Immature natural killer cell (primary cell): ENCODE measurements at places on chromosomes 3 and 15.

DNA sequence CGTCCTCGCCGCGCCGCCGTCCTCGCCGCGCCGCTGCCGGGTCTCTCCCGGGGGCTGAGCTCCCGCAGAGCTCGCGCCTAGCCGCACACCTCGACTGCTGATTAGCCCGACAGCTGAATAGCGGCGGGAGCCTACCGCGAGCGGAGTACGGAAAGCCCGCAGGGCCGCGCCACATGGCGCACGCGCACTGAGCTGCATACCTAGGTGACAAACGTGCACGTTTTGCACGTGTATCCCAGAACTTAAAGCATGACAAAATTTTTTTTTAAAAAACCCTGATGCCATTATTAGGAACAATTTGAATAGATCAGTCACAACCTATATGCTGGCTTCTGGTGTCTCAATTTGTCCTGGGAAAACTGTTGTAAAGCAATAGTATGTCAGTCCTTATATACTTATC, at the start of gene GOLGA8A:
GOLGA8A (minus strand) TSS at position 122 of the 400 bp plus-strand sequence. CDS start 48,117 bp downstream, outside the sequence.
- peak within 1 kb of the TSS; percentile 82 for H3K4me3 ChIP-seq
- H3K27me3 ChIP-seq = peaks cover 4% of the 10 kb centered on the region
- H3K27ac ChIP-seq = peak within 1 kb of the TSS; percentile 89
- peak; percentile 76 for DNase-seq
- H3K36me3 ChIP-seq = no peaks in the 10 kb centered on the region
- H3K4me1 ChIP-seq = peaks cover 19% of the 10 kb centered on the region

DNA sequence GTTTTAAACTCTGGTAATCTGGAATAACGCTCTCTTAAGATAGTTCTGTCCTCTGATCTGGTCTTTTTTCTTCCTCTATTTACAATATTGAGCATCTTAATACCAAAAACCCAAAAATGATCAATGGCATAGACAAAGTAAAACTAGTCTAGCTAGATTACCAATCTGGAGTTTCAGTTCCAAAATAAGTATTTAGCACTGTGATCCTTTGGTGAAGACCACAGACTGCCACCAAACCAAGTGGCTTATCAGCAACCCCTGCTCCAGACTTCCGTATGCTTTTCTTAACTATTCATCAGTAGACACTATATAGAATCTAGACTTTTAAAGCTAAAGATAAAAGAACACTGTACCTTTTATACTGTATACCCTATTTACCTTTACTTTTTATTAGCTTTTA, 35.5 kb upstream of the MAN2C1 start:
- DNase-seq = no peak
- H3K27me3 ChIP-seq = no peaks in the 10 kb centered on the region
- H3K4me3 ChIP-seq = no peak overlapping the region
- peaks cover 26% of the 10 kb centered on the region for H3K36me3 ChIP-seq
- peaks cover 2% of the 10 kb centered on the region for H3K4me1 ChIP-seq
- H3K27ac ChIP-seq = peak overlapping the region; percentile 46

GRCh38 chr3:114060906-114061655, 4.5 kb downstream of the QTRT2 start:
- H3K36me3 ChIP-seq = peaks cover 6% of the 10 kb centered on the region
- no peak for DNase-seq
- H3K27me3 ChIP-seq = peaks cover 6% of the 10 kb centered on the region
- no peak overlapping the region for H3K27ac ChIP-seq

DNA sequence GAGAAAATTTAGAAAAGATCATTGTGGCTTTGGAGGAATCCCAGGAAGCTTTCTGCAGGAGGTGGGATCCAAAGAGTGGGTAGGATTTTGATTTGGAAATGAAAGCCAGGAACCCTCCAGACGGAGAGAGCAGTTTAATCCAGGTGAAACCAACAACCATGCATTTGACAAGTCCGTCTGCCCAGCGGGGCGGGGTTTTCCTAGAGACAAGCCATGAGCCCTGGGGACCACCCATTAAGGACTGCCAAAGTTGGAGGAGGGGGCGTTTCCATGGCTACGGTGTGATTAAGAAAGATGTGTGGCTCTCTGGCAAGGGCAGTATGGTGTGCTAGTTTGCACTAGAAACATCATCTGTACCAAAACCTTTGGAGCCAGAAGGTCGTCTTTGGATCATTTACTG, 53.4 kb downstream of the SRGAP3 start:
- no peak for DNase-seq
- no peaks in the 10 kb centered on the region for H3K27me3 ChIP-seq
- no peak overlapping the region for H3K27ac ChIP-seq
- H3K36me3 ChIP-seq = no peaks in the 10 kb centered on the region

DNA sequence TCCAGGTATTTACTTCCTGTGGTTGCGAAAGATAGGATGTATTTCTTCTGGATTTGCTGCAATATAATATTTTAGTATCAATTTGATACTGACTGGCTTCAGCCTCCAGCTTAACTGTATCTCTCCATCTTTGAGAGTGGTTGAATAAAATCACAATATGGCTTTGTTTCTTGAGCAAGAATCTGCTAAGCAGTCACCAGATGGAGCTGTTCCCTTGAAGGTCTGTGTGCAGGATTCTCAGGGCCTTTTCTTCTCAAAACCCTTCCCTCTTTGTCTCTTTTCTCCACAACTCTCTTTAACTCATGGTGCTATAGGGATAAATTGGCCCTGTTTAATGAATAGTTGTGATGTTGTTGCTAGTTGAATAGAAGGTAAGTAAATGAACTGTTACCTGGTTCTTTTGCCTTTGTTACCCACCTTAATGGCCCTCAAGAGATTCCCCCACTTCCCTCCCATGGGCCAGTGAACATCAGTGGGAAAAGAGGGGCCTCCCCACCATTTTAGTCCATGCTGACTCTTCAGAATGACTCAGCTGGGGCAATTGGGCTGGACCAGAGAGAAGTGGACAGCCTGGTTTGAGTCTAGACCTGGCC, 34.8 kb upstream of the RAB6B start:
- H3K36me3 ChIP-seq = no peaks in the 10 kb centered on the region
- H3K27ac ChIP-seq = no peak overlapping the region
- no peak overlapping the region for H3K4me3 ChIP-seq
- H3K4me1 ChIP-seq = peaks cover 6% of the 10 kb centered on the region
- H3K27me3 ChIP-seq = peaks cover 7% of the 10 kb centered on the region

- H3K4me3 ChIP-seq = no peak overlapping the region
- H3K4me1 ChIP-seq = no peaks in the 10 kb centered on the region
- no peak overlapping the region for H3K27ac ChIP-seq
- DNase-seq = no peak
- H3K36me3 ChIP-seq = peaks cover 9% of the 10 kb centered on the region
Measured at GRCh38 chr3:100756441-100756840, 47.1 kb downstream of the TFG start.

DNA sequence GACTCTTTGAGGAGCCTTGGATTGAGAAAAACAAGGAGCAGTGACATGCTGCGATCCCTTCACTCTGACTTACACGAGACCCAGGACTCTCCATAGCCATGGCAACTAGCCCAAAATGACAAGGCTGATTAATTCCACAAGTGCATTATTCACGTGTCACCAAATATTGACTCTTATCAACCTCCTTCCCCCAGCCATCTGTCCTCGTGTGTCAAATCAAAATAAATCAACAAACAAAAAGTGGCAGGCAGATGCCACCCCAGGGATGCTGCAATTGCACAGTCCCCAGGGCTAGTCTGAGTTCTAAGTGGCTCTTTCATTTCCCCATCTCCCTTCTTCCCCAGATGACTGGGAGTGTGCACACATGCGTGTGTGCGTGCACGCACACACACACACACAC, 104.9 kb downstream of the AQP9 start:
- DNase-seq = no peak
- no peak overlapping the region for H3K27ac ChIP-seq
- H3K4me1 ChIP-seq = peaks cover 12% of the 10 kb centered on the region

DNA sequence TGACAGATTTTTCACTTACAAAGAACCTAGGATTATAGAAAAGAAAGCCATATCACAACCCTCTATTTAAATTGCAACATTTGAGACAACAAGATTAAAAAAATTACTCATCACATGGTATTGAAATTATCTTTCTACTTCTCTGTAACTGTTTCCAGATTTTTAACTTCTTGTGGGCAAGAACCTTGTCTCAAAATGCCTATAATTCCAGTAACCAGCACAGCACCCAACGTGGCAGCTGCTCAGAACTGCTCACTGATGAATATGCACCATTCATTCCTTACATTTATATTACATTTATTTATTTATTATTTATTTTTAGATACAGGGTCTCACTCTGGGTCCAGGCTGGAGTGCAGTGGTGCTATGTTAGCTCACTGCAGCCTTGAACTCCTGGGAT, 216.1 kb downstream of the THRB start:
- no peak overlapping the region for H3K4me3 ChIP-seq
- H3K27me3 ChIP-seq = no peaks in the 10 kb centered on the region
- no peak for DNase-seq
- H3K27ac ChIP-seq = no peak overlapping the region

GRCh38 chr3:188071636-188072035, 82.3 kb upstream of the LPP start:
- no peaks in the 10 kb centered on the region for H3K4me1 ChIP-seq
- no peak for DNase-seq
- no peak overlapping the region for H3K4me3 ChIP-seq
- no peak overlapping the region for H3K27ac ChIP-seq

GRCh38 chr3:177488740-177489139, 291.5 kb upstream of the TBL1XR1 start:
- H3K27ac ChIP-seq = no peak overlapping the region
- H3K4me3 ChIP-seq = no peak overlapping the region
- no peaks in the 10 kb centered on the region for H3K36me3 ChIP-seq
- H3K27me3 ChIP-seq = no peaks in the 10 kb centered on the region
- H3K4me1 ChIP-seq = peaks cover 7% of the 10 kb centered on the region

DNA sequence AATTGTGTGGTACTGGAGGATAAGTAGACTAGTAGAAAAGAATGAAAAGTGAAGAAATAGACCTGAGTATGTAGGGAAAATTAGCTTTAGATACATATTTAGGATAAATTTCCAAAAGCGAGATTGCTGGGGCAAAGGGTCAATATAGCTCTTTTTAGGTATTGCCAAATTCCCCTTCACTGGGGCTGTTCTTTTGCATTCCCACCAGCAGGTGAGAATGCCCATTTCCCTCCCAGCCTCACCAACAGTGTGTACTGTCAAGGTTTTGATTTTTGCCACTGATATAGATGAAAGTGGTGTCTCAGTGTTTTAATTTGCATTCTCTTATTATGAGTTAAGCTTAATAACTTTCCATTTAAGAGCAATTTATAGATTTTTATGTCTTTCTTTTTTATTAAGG, 35.7 kb upstream of the BHLHE40 start:
- H3K36me3 ChIP-seq = peaks cover 5% of the 10 kb centered on the region
- H3K27ac ChIP-seq = no peak overlapping the region
- DNase-seq = no peak
- no peak overlapping the region for H3K4me3 ChIP-seq
- no peaks in the 10 kb centered on the region for H3K27me3 ChIP-seq

- H3K36me3 ChIP-seq = no peaks in the 10 kb centered on the region
- no peak overlapping the region for H3K27ac ChIP-seq
- no peak for DNase-seq
- no peak overlapping the region for H3K4me3 ChIP-seq
- H3K4me1 ChIP-seq = no peaks in the 10 kb centered on the region
Measured at GRCh38 chr3:192155194-192155593, 572.1 kb downstream of the FGF12 start.

GRCh38 chr3:13881536-13882410, 1.9 kb upstream of the WNT7A start:
- H3K27me3 ChIP-seq = peaks cover 16% of the 10 kb centered on the region
- no peak overlapping the region for H3K27ac ChIP-seq
- no peak for DNase-seq
- H3K36me3 ChIP-seq = peaks cover 3% of the 10 kb centered on the region
- no peak overlapping the region for H3K4me3 ChIP-seq
- peaks cover 2% of the 10 kb centered on the region for H3K4me1 ChIP-seq

DNA sequence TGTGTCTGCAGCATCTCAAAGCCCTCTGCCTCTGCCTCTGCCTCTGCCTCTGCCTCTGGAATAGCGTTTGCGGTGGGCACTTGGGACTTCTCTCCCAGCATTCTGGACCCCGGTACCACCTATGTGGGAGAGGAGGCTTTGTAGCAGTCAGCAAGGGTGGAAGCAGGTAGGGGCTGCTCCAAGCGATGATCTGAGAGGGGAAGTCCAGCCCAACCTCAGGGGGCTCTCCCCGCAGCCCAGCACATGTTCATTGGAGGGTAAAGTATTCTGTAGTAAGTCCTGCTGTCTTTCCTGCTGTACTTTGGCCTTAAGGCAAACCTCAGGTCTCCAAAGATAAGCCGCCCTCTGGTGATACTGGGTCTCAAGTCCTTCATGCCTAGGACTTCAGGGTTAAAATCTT, 68.6 kb downstream of the FAM174B start:
- DNase-seq = no peak
- H3K27ac ChIP-seq = no peak overlapping the region
- H3K4me3 ChIP-seq = no peak overlapping the region
- H3K36me3 ChIP-seq = no peaks in the 10 kb centered on the region
- H3K27me3 ChIP-seq = peaks cover 2% of the 10 kb centered on the region
- no peaks in the 10 kb centered on the region for H3K4me1 ChIP-seq

- H3K4me1 ChIP-seq = peaks cover 83% of the 10 kb centered on the region
- H3K27ac ChIP-seq = peak overlapping the region; percentile 46
- DNase-seq = no peak
- H3K27me3 ChIP-seq = peaks cover 2% of the 10 kb centered on the region
Measured at GRCh38 chr3:44981220-44981619, 5.2 kb downstream of the EXOSC7 start.

DNA sequence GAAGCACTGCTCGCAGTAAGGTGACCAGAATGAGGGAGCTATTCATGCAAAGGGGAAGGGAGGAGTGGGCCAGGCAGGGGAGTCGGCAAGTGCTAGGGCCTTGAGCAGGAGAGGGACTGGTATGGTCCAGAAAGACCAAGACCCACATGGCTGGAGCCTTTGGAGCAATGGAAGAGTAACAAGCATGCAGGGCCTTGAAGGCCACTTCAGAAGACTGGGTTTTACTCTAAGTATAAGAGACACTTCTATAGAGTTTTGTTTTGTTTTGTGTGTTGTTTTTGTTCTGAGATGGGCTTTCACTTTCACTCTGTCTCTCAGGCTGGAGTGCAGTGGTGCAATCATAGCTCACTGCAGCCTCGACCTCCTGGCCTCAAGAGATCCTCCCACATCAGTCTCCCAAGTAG, 42.0 kb downstream of the BFSP2 start:
- peak; percentile 17 for DNase-seq
- no peaks in the 10 kb centered on the region for H3K36me3 ChIP-seq
- H3K27me3 ChIP-seq = peaks cover 5% of the 10 kb centered on the region
- H3K27ac ChIP-seq = peak overlapping the region; percentile 94
- H3K4me1 ChIP-seq = peaks cover 14% of the 10 kb centered on the region

DNA sequence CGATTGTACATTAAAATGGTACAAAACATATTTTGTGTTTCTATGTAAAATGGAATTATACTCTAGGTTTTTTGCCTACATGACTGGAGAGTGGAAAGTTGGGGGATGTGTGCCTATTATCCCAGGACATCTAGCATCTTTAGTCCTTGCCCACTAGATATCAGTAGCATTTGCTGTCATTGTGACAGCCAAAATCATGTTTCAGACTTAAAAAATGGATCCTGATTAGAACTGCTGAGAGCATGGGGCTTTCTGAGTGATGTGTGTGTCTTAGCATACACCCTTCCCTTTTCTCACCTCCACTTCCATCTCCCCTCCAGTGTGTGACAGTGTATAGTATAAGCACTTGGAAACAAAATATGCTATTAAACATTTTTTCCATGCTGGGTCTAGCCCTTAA, 13.3 kb downstream of the ARMC8 start:
- no peak for DNase-seq
- H3K4me3 ChIP-seq = no peak overlapping the region
- no peaks in the 10 kb centered on the region for H3K36me3 ChIP-seq
- H3K4me1 ChIP-seq = peaks cover 87% of the 10 kb centered on the region
- H3K27ac ChIP-seq = no peak overlapping the region
